ENCODE measurements at places on chromosomes 12 and 14.

GRCh38 chr14:35730871-35731270 is 78.2 kb downstream of the RALGAPA1 start:
- no peak for DNase-seq

GRCh38 chr12:40769846-40770245 is 77.6 kb downstream of the CNTN1 start:
- DNase-seq, result no peak

GRCh38 chr12:57216921-57217879 is 606 bp downstream of the NXPH4 start:
- no peak for DNase-seq

DNA sequence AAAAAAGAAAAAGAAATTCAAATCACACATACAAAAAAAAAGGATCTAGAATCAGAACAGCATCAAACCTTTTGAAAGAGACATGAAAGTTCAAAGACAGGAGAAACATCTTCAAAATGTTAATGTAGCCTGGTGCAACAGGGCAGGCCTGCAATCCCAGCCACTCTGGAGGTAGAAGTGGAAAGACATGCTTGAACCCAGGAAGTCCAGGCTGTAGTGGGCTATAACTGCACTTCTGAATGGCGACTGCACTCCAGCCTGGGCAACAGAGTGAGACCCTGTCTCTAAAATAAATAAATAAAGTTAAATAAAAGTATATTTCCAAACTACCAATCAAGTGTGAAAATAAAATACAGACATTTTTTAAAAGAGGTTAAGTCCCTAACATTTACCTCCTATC is 18.7 kb upstream of the AP4S1 start:
- DNase-seq, result no peak

- no peak for DNase-seq
Measured at GRCh38 chr12:67633708-67634107, 14.8 kb upstream of the DYRK2 start.

- DNase-seq, result no peak
Measured at GRCh38 chr14:26213846-26214575, 383.8 kb downstream of the NOVA1 start.

DNA sequence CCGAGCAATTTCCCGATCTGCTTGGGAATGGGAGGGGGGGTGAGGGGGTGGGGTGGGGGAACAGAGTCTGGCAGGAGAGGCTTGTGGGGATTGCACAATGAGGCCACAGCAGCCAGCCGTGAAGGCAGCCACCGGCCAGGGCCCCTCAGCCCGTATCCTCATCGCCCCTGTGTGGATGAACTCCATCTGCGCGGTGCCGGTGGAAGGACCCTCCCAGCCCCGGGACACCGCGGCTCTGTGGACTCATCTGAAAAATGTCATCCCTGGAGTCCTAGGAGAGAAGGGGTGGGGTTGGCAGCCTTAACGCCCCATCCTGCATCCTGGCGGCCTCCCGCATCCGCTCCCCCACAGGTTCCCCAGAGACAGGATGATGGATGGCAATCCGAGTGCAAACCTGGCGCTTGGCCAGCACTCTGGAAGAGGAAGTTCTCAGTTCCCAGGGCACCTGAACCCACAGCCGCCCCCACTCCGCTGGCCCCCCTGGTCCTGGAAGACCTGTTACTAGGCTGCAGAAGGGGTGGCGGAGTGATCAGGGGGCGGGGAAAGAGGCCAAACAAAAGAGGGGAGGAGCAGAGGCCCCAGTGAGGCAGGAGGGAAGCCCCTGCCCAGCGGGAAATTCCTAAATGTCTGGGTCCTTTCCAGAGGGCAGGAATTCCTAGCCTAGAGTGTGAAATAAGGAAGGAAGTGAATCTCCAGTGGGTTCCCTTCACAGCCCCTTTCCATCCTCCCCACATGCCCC is 1.2 kb upstream of the TNFAIP2 start:
- DNase-seq, result no peak

DNA sequence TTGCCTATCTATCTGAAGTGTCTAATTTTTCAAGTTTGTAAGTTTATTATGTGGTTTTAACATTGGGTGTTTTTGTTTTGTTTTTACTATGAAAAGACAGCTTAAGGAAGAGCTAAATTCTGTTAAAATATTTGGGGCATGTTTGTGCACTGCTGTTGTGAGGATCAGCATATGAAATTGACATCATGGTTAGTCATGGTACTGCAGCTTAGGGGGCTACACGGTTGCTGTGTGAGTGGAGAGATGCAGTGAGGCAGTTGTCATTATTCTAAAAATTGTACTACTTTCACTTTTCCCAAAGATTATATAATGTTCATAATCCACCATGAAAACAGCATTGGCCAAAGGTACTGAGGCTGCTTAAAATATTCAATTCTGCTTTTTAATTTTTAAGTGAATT is 49.0 kb downstream of the ZC3H14 start:
- no peak for DNase-seq

- DNase-seq, result no peak
Measured at GRCh38 chr14:101040538-101041442, 137.3 kb upstream of the RTL1 start.

DNA sequence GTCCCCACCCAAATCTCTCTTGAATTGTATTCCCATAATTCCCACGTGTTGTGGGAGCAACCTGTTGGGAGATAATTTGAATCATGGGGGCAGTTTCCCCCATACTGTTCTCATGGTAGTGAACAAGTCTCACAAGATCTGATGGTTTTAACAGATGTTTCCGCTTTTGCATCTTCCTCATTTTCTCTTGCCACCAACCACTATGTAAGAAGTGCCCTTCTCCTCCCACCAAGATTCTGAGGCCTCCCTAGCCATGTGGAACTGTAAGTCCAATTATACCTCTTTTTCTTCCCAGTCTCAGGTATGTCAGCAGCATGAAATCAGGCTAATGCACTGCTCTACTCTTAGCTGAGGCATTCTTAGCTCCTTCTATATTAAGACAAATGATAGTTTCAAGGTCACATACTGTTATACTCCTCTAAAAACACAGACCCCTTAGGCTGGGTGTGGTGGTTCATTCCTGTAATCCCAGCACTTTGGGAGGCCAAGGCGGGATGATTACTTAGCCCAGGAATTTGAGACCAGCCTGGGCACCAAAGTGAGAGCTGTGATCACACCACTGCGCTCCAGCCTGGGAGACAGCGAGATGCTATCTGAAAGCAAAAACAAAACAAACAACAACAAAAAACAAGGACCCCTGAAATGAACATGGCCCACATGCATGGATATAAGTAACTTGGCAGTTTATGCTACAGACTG is 3.6 kb downstream of the SCAF11 start:
- no peak for DNase-seq
